ENCODE measurements at places on chromosomes 13 and 19.
A peak's percentile ranks its signal among the peaks of the same experiment; 100 is the strongest.

DNA sequence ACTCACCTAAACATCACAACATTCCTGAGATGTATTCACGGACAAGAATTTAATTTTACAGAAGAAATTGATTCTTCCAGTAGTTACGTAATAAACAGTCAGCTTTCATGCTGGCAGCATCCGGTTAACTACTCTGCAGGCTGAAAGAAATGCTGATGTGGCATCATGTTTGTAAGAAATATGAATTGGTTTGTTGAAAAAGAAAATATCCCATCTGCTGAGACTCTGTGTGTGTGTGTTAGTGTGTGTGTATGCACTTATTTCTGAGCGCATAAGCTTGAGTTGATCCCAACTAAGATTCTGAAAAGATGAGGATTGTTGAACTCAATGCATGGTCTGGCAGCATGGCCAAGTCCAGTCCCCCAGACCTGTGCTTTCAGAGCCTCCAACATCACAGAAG lies 74.3 kb upstream of the FAM216B start:
- no peak for DNase-seq

DNA sequence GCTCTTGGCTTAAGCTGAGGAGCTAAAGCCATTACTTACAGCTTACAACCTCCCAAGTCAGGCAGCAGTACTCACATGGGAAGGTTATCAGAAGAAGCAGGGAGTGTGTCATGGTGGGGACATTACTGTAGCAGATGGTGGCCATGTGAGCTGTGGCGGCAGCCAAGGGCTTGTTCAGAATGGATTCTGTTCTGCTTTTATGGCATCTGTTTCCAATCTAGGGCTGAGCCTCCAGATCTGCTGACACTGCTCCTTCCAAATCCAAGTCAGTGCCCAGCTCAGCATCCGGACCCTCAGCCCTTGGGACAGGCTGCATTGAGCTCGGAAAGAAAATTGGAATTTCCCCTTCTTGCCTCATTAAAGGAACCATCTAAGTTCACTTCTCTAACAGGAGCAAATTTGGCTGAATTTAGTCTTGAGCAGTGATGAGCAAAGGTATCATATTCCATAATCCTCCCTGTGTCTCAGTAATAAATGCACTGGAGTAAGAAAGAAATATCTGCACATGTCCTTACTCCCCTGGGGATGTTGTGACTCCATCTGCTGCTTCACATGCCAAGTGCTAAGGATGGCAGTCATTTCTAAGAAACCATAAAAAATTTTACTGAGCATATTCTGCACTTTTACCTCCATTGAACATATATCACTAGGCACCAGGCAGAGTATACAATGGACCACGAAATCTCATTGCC lies 73.9 kb downstream of the KCTD12 start:
- DNase-seq: no peak

GRCh38 chr13:24512908-24513213 lies 283 bp upstream of the PARP4 start:
- no peak for DNase-seq

GRCh38 chr13:66492479-66492878 lies 737.7 kb downstream of the PCDH9 start:
- DNase-seq: peak; percentile 9

GRCh38 chr19:36142496-36142895 lies 2.6 kb downstream of the CAPNS1 start:
- no peak for DNase-seq

DNA sequence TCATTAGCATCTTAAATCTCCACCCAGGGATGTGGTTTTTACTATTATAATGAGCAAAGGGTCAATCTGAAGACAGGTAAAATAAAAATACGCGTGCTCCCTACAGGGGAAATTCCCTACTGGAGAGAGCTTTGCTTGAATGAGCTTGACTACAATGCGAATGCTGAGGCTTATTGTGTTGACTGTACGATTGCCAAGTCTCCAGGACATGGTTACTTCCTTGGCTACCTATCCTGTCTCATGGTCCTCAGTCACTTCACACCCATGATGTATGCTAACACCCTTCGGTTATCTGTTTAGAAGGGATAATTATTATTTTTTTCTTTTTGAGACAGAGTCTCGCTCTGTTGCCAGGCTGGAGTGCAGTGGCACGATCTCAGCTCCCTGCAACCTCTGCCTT lies 61.7 kb downstream of the ZNF627 start:
- no peak for DNase-seq

GRCh38 chr19:46481947-46482346 lies 10.6 kb upstream of the PNMA8A start:
- no peak for DNase-seq

DNA sequence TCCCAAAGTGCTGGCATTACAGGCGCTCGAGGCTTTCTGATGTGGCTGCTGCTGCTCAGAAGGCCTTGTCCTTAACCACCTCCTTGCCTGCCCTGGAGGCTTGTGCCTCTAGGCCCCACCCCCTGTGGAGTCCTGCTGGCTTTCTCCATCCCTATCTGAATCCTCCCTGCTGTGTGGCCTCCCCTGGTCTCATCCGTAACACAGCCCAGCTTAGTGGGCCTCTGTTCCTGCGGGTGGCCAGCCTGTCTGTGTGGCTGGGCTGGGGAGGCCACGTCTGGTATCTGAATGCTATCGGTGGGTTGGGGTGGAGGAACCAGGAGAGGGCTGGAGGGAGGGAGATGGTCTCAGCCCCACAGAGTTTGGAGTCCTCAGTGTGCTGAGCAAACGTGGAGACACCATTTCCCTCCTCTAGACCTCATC lies 4.7 kb downstream of the RPL28 start:
- DNase-seq: no peak

DNA sequence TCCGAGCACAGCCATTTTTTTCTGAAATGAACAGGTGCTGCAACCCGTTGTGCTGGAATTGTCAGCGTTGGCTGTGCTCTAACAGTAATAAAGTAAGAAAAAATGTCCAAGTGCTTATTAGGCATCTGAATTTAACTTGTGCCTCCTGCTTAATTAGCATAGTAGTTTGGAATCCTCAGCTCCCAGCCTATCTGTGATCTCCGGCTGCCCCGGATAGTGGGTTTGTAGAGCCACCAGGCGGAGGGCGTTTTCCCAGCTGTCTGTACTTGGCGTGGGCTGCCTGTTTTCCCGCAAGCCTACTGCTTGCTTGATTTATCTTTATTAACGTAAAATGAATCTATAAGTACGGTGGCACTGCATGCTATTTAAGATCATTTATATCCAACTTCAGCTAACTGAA lies 137.9 kb downstream of the MTUS2 start:
- DNase-seq: no peak

Data from hematopoietic multipotent progenitor cell treated with erythropoietin and hydrocortisone succinate and interleukin-3 and kit ligand, for 6 days (in vitro differentiated cells).